ENCODE measurements at places on chromosomes 5 and 9.

GRCh38 chr9:87595610-87596009 lies 97.9 kb downstream of the DAPK1 start:
- no peak for DNase-seq

DNA sequence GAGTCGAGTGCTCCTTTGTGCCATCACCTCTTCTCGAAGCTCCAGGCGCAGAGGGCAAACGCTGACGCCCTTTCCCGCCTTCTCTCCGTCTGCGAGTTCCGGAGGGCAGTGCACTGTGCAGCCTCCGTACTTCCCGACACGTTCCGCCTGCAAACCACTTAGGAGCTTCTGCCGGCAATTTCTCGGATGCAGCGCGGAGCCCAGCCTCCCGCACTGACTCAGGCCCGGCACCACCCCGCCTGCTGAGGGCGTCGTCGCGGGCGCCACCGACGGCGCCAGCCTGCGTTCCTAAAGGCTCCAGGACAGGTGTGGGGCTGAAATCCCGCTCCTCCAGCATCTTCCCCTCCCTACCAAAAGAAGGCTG lies 9.3 kb upstream of the TRIM36 start:
- no peak for DNase-seq

- DNase-seq = no peak
Observed at GRCh38 chr5:96385538-96385937, 47.5 kb downstream of the PCSK1 start.

GRCh38 chr9:98083061-98083501 lies 26.5 kb downstream of the NANS start:
- no peak for DNase-seq

- no peak for DNase-seq
Observed at GRCh38 chr5:71912021-71912420, 192.9 kb downstream of the CARTPT start.

DNA sequence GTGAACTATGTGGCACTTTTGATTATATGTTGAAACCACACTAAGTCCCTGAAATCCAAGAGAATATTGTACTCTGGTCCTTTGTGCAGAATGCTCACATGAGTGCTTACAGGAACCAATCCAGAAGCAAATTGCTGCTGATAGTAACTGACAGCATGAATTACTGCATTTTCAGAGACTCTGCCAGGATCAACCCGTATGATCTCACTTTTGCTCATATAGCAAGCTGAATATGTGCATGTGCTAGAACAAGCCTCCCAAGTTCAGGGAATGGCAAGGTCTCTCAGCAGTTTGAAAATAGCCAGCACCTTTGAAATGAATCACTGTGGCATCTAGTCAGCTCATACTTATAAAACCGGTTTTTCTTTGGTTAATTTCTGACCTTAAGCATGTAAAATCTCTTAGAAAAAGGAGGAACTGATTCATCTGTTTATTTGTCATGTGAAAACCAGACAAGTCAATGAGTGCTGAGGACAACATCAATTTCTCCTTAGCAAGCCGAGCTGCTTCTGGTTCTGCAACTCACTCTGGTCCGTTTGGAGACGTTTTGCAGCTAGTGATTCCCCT lies 215.7 kb upstream of the ELL2 start:
- no peak for DNase-seq

GRCh38 chr5:73198833-73199592 lies 26.0 kb downstream of the TMEM174 start:
- DNase-seq = no peak

- peak; percentile 97 for DNase-seq
Observed at GRCh38 chr5:78294248-78295034, at the start of gene AP3B1. Gene AP3B1, minus strand, starts transcription at chr5:78294698. Its CDS starts 119 bp downstream, at chr5:78294579.

- DNase-seq = peak; percentile 84
Observed at GRCh38 chr9:131656356-131657036, 83.4 kb downstream of the RAPGEF1 start.

- no peak for DNase-seq
Observed at GRCh38 chr5:64873441-64873840, 104.7 kb downstream of the CWC27 start.

- no peak for DNase-seq
Observed at GRCh38 chr5:83441747-83442146, 29.8 kb upstream of the VCAN start.

DNA sequence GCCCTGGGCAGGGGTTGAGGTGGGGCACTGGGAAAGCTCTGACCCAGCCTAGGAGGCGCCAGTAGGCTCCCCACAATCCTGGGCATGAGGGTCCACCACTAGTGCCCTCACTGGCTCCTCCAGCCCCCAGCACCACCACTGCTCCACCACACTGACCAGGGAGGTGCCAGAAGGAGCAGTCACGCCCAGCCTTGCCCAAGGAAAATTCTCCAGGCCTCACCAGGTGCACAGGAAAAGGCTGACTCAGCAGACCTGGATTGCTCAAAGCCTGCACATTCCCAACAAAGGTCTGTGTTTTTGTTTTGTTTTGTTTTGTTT lies 62.9 kb downstream of the ZNF354C start:
- no peak for DNase-seq

GRCh38 chr9:109609060-109609459 lies 111.0 kb upstream of the PTPN3 start:
- no peak for DNase-seq

DNA sequence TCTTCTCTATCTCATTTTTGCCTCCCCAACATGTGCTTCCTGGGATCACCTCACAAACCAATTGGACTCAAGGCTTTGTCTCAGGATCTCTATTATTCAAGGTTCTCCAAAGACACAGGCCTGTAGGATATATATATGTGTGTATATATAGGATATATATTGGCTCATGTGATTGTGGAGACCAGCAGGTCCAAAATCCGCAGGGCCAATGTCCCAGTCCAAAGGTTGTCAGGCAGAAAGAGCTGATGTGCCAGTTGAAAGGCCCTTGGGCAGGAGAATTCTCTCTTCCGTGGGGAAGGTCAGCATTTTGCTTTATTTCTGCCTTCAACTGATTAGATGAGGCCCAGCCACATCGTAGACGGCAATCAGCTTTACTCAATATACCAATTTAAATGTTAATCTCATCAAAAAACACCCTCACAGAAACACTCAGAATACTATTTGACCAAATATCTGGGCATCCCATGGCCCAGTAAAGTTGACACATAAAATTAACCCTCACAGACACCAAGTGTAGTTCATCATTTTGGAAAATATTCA lies 1.3 kb upstream of the FBLL1 start:
- no peak for DNase-seq

- DNase-seq = no peak
Observed at GRCh38 chr5:42715785-42716184, 40.8 kb upstream of the CCDC152 start.

DNA sequence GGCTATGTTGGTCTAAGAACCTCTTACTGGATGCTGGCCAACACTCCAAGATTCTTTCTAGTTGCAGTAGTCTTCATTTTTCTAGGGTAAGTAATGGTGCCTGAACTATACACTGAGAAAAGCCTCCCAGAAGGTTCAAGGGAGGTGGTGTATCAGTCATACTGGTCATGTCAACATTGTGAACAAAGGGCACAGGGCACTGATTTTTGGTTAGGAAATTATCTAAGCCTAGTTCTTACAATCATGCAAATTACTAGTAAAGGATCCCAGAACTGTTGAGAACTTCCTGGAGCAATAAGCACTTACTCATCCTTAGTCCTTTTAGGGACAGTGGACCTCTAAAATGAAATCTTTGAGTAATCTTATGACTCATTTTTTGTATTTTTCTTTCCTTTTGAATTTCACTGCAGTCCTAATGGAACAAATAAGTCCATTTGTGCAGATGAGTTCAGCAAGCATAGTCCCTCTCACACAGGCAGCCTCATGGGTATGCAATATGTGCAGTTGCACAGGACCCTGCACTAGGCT lies 21.1 kb upstream of the CDC42SE2 start:
- DNase-seq = no peak

- DNase-seq = no peak
Observed at GRCh38 chr9:136725612-136726011, 13.2 kb downstream of the DIPK1B start.

GRCh38 chr9:37645903-37646506 lies 4.7 kb upstream of the FRMPD1 start:
- DNase-seq = no peak

GRCh38 chr5:94749042-94749441 lies 130.6 kb downstream of the SLF1 start:
- DNase-seq = no peak

- DNase-seq = no peak
Observed at GRCh38 chr5:136731241-136731900, 366.0 kb upstream of the TRPC7 start.

GRCh38 chr5:173793648-173794548 lies 94.3 kb upstream of the CPEB4 start:
- no peak for DNase-seq

DNA sequence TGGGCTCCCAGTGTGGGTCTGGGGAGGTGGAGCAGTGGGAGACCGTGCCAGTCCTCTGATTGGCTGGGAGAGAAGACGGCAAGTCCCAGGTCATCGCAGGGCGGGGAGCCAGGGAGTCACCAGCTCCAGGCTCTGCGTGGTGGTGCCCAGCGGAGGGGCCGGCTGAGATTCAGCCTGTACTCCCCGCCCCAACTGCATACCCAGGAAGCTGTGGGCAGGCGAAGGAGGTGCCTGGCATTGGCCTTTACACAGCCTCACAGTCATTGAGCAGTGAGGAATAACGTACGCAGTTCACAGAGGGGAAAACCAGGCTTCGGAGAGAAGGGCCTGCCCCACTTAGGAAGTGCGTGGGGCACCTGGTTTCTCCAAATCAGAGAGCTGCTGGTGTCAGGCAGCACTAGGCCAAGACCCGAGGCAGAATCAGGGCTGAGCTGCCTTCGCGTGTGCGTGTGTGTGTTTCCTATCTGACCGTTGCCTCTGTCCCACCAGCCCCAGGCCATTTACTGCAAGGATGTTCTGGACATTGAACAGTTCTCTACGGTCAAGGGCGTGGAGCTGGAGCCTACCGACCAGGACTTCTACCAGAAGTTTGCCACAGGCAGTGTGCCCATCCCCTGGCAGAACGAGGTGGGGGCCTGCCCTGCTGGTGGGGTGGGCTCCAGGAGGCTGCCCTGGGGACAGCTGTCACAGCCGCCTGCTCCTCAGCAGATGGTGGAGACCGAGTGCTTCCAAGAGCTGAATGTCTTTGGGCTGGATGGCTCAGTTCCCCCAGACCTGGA lies 6.2 kb upstream of the PRR7 start:
- DNase-seq = peak; percentile 80

- DNase-seq = peak; percentile 47
Observed at GRCh38 chr9:33129886-33130881, 37.0 kb downstream of the B4GALT1 start.

- no peak for DNase-seq
Observed at GRCh38 chr9:92633614-92634278, 36.2 kb downstream of the IPPK start.

DNA sequence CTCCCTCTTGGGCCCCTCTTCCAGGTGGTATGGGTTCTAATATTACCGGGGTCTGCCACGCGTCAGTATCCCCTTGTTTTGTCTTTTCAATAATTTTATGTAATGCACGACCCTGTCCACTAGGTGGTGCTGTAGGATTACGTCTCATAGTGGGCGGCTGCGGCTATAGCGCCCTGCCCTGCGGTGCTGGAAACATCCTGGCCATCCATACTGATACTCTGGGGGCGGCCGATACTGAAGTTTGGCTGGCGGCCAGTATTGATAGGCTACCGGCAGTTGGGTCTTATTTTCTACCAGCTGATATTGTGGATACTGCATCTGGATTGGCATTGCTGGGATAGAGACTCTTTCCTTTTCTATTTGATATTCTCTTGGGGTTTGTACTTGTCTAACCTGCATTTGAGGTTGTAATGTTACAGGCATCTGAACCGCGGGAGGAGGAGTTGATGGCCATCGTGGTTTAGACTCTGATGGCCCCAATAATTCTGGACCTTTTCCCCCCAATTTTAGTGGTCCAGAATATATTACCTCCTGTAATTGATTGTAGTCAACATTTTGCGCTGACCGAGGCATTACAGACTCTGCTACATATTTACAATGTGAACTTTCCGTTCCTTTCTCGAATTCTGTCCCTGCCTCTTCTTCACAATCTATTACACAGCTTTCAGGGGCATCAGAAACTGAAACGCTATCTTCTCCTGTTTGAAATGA lies 3.3 kb upstream of the TMEM141 start:
- DNase-seq = peak; percentile 85

- no peak for DNase-seq
Observed at GRCh38 chr5:160348080-160348479, 22.3 kb downstream of the C1QTNF2 start.

DNA sequence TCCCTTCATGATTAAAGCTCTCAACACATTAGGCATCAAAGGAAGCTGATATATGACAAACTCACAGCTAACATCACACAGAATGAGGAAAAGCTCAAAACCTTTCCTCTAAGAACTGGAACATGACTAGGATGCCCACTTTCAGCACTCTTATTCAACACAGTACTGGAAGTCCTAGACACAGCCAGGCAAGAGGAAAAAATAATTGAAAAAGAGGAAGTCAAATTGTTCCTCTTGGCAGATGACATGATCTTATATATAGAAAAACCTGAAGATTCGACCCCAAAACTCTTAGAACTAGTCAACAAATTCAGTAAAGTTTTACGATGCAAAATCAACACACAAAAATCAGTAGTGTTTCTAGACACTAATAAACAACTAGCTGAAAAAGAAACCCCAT lies 144.3 kb upstream of the NREP start:
- no peak for DNase-seq

GRCh38 chr9:119458068-119458467 lies 88.8 kb upstream of the BRINP1 start:
- DNase-seq = no peak

- DNase-seq = no peak
Observed at GRCh38 chr9:35683323-35683722, 6.4 kb downstream of the TPM2 start.

- peak; percentile 11 for DNase-seq
Observed at GRCh38 chr9:125632321-125633115, 74.5 kb downstream of the MAPKAP1 start.

GRCh38 chr5:72596956-72597355 lies 89.7 kb upstream of the ZNF366 start:
- DNase-seq = no peak
